ENCODE measurements at places on chromosomes 12 and 14.

GRCh38 chr12:108657130-108657745, 23.5 kb upstream of the SELPLG start:
- DNase-seq, result no peak

DNA sequence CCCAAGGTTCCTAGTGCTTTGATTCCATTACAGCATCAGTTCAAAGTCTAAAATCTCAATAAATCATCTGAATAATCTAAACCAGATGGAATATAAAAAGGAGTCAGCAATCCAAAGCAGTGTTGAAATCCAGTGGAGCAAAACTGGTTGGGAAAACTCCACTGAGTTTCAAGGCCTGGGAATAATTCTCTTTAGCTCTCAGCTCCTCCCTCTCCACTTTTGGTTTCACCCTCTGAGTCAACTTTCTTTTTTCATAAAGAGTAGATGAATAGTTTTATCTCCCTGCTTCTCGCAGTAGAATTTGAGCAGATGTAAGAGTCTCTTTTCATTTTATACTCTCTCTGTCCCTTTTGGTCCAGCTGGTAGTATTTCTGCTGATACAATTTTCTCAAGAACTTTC, 338.6 kb downstream of the APAF1 start:
- DNase-seq, result peak; percentile 26

DNA sequence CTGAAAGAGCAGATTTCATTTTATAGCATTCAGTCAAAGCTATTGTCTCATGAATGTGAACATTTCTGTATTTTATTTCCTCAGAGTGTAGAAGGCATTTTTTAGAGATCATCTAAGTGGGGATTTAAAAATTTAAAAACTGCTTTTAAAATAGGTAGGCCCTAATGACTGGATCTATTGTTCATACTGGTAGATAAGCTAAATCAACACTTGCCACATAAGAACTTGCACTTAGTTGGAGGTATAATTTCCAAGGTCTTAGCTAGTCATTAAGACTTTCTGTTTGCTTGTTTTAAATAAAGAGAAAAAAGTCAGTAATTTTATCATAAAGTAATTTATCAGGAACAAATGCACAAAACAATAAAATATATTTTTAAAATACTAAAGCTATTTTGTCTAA, 75.2 kb upstream of the LMO3 start:
- no peak for DNase-seq

DNA sequence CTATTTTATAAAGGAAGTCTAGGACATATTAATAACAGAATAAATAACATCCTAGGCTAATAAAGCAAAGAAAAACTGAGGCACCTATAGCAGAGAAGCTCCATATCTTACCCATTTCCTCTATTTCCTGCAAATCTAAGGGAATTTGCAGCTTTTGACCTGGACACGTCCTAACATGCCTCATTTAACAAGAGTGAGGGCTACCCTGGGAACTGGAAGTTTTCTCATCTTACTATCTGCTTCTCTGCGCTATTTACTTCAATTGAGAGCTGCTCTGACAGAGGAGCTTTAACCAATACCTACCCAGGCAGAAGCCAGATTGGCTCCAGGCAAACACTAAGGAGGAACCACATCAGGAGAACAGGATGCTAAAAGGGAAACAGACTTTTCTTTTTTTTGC, 5.7 kb downstream of the YBX3 start:
- DNase-seq, result no peak

DNA sequence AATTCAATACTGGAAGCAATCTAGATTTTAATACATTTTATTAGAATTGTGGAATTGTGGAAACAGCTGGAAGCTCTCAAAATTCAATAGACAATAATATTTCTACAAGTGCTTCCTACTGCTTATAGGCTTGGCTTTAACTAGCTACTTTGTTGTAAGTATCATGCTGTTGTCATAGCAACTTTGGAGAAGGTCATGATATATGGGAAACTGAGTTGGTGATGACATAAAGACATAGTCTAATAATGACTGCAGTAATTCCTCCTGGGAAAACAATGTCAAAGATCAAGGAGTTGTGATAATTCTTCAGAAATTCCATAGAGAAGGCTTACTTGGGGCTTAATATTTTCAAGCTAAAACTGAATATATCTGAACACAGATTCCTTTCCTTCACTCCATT, 266.6 kb downstream of the KIF21A start:
- no peak for DNase-seq

- DNase-seq, result no peak
These were observed 74.0 kb downstream of the RPS29 start for GRCh38 chr14:49512147-49512551.

DNA sequence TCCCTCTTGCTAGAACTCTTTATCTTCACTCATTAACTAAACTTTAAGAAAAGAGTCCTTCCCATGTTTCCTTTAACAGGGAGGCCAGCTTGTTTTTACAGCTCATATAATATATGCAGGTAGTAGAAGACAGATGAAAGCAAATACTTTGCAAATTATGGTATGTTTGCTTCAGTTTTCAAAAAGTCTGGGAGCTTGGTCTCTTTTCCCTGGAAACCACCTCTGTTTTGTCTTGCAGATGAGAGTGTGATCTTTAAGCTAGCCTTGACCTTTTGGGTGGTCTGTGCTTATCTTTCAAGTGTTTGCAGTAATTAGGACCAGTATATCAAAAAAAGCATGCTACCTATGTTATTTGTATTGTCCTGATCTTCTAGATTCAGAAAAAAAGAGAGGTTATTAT, 62.7 kb downstream of the ERC1 start:
- no peak for DNase-seq

DNA sequence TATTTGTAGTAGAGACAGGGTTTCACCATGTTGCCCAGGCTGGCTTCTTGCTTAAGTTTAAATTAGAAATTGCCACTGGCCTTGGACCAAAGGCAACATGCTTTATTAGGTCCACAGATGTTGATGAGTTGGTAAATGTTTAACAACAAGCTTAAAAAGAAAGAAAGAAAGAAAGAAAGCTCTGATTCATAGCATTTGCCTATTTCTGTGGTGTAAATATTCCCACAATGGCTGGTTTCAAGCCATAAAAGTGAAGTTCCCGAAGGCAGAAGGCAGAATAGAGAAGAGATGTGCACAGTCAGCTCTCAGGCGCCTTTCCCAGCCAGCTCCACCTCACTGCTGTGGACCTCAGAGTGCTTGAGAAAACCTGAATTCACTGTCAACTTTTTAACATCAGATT, 26.4 kb downstream of the KCNK13 start:
- DNase-seq, result no peak

- no peak for DNase-seq
These were observed 54.5 kb downstream of the C12orf75 start for GRCh38 chr12:105384916-105385535.

DNA sequence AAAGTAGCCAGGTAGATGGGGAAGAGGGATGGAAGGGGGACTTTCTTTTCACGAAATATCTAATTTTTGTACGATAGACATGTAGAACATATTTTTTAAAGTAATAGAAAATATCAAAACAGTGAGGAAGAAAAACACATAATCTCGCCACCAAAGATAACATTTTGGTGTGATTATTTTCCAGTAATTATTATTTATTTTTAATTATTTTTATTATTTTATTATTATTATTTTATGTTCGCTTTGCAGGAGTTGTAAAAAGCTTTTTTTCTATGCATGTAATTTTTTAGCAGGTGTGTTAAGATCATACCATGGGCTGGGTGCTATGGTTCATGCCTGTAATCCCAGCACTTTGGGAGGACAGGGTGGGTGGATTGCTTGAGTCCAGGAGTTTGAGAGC, 85.6 kb upstream of the CCND2 start:
- no peak for DNase-seq

- no peak for DNase-seq
These were observed 150.3 kb downstream of the TGFB3 start for GRCh38 chr14:75831455-75831854.

DNA sequence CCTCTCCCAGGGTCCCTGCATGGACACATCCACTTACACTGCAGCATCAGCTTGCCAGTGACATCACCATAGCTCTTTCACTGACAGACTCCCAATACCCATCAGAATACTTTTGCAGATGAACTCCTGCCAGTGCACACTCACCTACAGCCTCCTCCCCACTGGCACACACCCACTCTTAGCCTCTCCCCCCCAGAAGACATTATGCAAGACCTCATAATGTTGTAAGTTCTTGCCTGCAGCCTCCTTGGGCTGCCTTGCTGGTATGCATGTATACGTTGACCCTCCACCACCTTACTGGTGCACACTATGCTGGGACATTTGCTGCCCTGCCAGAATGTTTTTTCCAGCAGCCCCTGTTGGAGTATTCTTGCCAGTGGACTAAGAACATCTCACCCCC, 324.2 kb downstream of the AEBP2 start:
- DNase-seq, result no peak

Measured in GM10248 (cell line).